ENCODE measurements at places on chromosomes 7 and 10. TPM values are rescaled to one million over a fixed set of nuclear protein-coding genes. Genes with fewer than 3 reads are reported as not detected.

ZPBP gene
- total RNA-seq: not detected

FAM180A gene
- not detected for total RNA-seq

CAMK2B gene
- not detected for total RNA-seq

DNA sequence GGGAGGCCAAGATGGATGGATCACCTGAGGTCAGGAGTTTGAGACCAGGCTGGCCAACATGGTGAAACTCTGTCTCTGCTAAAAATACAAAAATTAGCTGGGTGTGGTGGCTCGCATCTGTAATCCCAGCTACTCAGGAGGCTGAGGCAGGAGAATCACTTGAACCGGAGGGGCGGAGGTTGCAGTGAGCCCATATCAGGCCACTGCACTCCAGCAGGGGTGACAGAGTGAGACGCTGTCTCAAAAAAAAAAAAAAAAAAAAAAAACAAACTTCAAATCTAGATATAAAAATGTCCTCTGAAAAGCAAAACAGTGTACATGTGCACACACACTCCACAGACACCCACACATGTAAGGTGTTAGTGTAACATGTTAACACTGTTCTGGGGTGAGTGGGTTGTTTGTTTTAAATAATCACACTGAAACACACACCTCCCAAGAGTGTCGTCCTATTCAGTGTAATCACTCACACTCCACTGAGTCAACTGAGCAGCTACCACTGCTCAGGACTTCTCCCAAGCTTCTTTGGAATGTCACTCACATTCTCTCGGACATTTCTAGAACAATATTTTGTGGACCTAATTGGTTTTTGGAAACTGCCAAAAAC is 12.8 kb upstream of the RGS10 start:
- no peak for DNase-seq

DNA sequence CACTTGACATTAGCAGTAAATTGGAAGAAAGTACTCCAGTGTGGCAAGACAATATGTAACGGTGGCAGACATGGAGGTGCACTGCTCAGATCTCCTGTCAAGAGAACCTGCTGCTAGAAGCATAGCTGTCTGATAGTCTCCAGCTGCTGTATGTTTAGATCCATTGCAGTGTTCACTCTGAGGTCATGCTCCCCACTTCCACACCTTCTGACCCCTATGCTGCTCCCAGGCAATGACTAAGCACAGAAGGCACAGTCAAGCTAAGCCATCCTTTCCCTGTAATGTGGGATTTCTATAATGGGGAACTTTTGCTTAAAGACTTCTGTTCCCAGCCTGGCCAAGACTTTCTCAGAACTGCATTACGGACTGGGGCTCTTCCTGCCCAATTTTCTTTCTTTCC is 315.8 kb downstream of the HPSE2 start:
- DNase-seq: no peak

DNA sequence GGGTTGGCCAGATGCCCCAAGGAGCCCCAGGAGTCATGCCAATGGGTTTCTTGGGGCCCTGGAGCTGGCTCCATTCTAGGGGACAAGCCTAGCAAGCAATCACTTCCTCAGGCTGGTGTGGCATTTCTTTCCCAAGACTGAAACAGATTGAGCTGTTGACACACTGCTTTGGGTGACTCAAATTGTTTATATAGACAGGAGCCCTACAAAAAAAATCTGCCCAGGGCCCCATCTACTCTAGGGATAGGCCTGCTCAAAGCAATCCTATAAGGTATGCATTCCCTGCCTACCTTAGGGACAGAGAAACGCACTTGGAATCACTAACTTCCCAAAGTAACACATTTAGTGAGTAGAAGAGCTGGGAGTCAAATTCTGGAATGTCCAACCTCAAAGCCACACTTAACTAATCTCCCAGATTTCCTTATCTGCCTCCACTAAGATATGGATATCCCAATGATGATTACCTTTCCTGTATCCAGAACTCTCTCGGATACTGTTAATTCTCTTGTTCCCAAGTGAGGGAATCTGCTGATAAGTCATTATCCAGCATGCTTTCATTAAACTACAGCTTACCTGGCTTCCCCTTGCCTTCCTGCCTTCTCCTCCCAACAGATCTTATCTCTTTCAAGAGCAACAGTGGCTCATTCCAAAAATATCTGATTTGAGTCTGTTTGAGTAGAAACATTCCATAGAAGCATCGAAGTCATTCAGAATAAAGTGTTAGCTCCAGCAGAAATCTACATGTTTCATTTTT is 3.1 kb downstream of the ABLIM1 start:
- DNase-seq: no peak

DNA sequence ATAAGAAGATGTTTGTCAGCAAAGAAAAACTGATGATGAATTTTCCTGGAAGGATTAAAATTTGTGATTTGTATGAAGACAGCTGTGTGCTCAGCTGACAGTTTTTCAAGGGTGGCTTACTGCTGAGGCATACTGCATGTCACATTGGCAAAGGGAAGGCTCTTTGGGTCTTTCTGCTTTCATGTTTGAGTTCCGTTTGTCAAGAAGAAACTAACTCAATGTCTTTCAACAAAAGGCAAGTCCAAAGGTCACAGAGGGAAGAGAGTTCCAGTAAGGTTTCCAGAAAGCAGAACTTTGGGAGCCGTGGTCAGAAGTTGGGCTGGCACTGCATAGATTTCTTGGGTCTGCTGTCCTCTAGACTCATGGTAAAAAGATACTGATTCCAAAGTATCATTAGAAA is 16.9 kb downstream of the DYDC2 start:
- no peak for DNase-seq

DNA sequence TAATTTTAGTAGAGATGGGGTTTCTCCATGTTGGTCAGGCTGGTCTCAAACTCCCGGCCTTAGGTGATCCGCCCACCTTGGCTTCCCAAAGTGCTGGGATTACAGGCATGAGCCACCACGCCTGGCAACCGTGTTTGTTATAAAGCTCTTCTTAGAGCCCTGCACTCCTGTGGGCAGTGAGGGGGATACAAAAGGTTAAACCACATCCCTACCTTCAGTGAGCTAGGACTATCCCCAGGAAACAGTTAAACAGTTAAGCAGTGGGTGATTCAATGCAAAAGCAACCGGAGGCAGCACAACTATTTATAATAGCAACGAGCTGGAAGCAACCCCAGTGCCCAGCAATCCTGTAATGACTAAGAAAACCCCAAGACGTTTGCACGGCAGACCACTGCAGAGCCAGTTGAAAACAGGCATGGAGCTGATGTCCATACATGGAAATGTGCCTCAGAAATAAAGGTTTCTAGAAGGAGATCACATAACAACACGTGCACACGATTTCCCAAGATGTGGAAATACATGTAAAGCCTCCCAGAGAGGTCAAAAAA is 107.2 kb upstream of the LYZL2 start:
- no peak for DNase-seq

DNA sequence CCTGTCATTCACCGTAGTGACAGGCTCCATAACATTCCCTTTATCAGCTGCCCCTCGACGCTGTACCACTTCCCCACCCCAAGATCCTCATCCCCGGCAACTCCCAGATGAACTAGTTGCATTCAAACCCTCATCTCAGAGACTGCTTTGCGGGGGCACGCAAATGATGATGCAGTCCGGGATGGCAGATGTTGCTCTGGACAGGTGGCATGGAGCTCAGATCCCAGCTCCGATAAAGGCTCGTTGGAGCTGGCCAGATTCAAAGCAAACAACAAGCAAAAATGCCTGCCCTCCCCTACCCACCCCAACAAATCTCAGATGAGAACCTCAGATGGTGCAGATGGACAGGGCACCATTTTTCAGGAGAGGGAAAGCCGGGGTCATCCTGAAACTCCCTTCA is 46.7 kb downstream of the CARD11 start:
- no peak for DNase-seq

DNA sequence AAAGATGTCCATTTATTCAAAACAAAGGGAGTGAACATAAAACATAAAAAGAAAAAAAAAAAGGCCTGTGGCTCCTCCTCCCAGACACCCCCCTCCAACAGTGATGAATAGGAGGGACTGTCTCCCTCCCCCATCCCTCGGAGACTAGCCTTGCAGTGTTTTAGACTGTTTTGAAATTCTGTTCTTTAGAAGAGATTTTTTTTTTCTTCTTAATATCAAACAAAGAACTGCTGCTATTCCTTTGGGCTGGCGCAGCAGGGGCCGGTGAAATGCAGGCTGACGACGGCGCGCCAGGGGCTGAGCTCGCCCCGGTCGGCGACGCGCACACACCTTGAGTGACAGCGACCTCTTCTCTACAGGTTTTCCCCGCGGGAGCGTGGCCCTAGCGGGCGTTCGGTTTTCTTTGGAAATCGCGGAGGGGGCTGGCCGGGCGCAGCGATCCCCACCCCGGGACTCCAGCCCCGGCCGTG is at the start of gene LANCL2:
TSS of gene LANCL2 (plus strand) at position 133 of the 470 bp plus-strand sequence. CDS start 689 bp downstream, outside the sequence.
- DNase-seq: no peak

DNA sequence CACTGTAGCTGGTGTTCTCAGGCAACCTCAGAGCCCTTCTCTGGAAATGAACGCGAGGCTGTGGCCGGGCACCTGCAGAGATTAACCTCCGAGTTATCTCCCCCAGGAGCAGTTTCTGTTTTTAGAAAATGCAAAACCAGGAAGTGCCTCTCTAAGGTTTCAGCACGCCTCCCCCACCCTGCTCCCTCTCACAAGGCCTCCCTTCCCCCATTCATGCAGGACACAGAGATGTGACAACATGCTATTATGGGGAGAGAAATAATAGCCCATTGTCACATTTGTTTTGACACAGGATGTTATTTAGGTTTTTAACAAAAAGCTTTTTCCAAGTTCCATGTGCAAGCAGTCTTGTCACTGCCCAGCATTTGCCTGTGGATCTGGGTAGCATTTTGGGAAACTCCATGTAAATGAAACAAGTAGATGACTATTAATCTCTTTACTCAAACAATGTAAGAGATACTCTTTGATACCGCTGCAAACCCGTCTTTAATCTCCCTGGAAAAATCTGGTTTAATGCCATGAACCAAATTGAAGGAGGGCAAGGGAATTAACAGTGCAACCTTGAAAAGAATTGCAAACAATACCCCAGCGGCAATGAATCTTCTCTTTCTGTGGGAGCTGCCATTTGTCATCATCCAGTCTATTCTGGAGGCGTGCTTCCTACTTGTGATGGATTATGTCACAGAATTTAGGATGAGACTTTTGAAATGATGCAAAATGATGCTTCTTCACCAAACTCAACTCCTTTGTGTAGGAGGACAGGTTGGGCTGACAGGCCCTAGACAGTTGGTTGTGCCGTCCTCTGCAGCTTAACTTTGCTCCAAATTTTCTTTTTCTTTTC is 86.5 kb upstream of the NMT2 start:
- peak; percentile 66 for DNase-seq

- no peak for DNase-seq
Observed at GRCh38 chr10:14740684-14741247, 33.9 kb downstream of the FAM107B start.

DNA sequence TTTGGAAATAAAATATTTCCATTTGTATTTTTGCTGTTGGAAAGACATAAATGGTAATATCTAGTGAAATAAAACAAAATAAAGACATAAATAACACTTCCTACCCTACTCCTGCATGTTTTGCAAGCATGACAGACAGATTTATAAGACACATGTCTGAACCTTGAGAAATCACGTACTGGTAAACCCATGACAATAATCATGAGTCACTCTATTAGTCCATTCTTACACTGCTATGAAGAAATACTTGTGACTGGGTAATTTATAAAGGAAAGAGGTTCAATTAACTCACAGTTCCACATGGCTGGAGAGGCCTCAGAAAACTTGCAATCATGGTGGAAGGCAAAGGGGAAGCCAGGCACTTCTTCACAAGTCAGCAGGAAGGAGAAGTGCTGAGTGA is 942.2 kb downstream of the REEP3 start:
- no peak for DNase-seq

DNA sequence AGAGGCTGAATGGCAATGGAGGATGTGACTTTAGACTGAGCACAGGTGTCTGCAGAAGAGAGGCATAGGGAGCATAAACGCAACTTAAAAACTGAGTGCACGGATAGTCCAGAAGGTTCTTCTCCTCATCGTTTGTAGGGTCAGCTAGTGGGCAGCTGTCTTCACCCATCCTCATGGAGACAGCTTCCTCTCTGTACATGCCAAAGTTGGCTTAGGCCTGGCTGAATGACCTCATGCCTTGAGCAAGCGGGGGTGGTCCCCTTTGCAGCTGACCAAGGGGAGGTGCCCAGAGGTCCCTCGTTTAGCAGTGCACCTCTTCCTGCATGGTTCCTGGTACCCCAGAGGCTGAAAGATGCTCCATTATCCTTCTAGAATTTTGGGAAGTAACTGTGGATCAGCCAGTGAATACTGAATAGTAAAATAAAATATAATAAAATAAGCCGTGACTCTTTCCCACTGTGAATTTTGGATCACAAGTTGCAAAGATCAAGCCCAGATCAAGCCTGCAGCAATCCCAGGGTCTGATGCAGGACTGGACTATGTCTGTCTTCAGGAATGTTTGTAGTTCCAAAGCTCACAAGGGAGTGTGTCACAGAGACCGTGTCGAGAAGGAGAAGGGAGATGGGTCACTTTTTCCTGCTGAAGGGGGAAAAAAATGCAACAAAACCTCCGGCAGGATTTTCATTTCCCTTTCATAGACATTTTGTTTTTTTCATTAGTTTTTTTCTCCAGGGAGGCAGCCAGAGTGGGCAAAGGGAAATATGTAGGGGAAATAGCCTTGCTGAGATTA is 295.3 kb upstream of the MKI67 start:
- DNase-seq: no peak

DNA sequence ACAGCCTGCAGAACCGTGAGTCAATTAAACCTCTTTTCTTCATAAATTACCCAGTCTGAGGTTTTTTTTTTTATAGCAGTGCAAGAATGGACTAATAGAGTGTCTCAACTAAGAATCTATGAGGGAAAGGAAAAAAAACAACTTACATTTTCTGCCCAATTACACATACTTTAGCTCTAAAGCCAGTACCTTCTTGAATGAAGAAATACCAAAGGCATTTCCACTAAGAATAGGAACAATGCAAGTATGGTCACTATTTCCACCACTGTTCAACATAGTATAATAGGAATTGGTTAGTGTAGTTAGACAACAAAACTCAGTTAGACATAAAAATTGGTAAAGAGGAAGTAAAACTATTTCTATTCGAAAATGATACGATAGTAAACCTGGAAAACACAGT is 37.6 kb downstream of the MICU1 start:
- no peak for DNase-seq

DNA sequence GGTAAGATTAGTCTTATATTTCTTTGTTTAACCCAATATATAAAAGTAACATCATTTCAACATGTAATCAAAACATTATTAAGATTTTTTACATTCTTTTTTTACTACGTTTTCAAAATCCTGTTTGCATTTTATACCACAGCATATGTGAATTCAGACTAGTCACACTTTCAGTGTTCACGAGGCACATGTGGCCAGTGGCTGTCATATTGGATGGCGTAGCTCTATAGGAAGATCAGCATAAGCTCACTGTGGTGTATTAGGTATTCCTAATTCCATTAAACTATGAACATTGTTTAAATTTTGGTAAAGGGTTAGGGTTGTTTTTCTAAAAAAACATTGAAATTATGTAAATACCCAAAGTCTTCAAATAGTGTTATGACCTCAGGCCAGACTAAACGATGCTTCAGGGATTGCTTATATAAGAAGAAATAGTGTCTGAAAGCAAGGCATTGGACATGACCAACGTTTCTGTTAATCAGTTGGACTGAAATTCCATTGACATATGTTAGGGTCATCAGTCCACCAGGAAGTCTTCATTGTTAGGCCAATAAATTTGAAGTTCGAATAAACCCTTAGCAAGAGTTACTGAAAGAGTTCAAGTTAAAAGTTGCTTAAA is 97.0 kb downstream of the BICC1 start:
- no peak for DNase-seq

- no peak for DNase-seq
Observed at GRCh38 chr7:116582164-116582732, 57.4 kb downstream of the CAV1 start.

- no peak for DNase-seq
Observed at GRCh38 chr7:133109816-133110215, 27.9 kb upstream of the CHCHD3 start.

GRCh38 chr7:122438492-122438891 is 133.9 kb upstream of the FEZF1 start:
- no peak for DNase-seq

Measured in H7 (cell line).